ENCODE measurements at places on chromosomes 12 and 14. TPM values are rescaled to one million over a fixed set of nuclear protein-coding genes. Genes with fewer than 3 reads are reported as not detected.

SMCO2 gene
- polyA plus RNA-seq: 0.11 TPM

PRPH gene
- polyA plus RNA-seq: 1.1 TPM

GALNT16 gene
- 5.9 TPM for polyA plus RNA-seq

MIPOL1 gene
- polyA plus RNA-seq: 1.3 TPM

RERGL gene
- not detected for polyA plus RNA-seq

SAMD15 gene
- polyA plus RNA-seq: 0.17 TPM

CAND1 gene
- 39.4 TPM for polyA plus RNA-seq

TAS2R20 gene
- 0.57 TPM for polyA plus RNA-seq

KIF5A gene
- polyA plus RNA-seq: 11.7 TPM

NOP9 gene
- polyA plus RNA-seq: 17.8 TPM

C1S gene
- 4.4 TPM for polyA plus RNA-seq

DLGAP5 gene
- polyA plus RNA-seq: 9.1 TPM

ENO2 gene
- polyA plus RNA-seq: 102 TPM

SERPINA1 gene
- 0.08 TPM for polyA plus RNA-seq

ANO2 gene
- polyA plus RNA-seq: 1.7 TPM

NAV3 gene
- 0.41 TPM for polyA plus RNA-seq

KRT79 gene
- polyA plus RNA-seq: not detected

IAPP gene
- polyA plus RNA-seq: not detected

Measured in H1 (cell line).